Stimulated activated CD8-positive, alpha-beta memory T cell treated with anti-CD3 and anti-CD28 coated beads, Interleukin-4, amount 100 ng/mL, for 4 hours (primary cell): ENCODE measurements at places on chromosomes 16 and 17.

DNA sequence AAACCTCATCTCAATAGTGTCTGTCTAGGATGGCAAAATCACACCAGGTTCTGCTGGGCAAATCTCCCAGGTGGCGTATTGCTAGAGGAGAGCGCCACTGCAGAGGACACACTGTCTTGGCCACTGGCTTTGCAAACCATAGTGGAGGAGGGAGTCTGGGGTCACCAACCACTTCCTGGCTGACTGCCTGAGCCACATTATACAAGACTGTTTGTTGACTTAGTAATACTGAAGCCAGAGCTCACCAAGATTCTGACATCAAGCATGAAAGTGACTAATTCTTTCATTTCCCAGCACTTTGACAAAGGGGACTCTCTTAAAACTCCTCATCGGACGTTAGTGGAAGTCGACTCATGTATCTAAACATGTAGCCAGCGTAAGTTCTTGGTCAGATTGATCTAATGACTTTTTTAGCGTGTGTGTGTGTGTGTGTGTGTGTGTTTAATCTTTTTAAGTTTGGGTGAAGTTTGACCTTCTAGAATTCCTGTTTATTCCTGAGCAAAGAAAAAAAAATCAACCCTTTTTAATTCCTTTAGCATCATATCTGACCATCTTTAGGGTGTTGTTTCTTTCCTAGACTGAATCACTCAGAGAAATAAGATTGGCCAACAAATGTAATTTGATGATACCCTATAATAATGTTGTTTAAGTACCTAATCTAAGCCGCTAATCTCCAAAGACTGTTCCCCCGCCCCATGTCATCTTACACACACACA lies 13.7 kb downstream of the PITPNC1 start:
- no peak for DNase-seq

DNA sequence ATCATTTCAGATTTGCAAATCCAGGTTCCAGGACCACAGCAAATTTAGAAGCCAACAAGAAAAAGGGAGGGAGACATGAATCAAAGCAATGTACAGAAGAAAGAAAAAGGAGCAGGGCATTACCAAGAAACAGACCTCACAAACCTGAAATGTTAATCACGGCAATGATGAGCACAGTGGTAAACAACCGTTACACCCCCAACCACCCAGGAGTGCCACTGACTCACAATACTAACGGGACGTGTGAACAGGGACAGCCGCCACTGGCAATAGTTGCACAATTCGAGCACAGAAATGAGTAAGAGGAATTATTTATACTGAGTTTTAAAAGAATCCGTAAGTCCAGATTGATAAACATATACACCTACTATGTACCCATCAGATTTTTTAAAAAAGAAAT lies 13.8 kb downstream of the USP22 start:
- no peak for DNase-seq

DNA sequence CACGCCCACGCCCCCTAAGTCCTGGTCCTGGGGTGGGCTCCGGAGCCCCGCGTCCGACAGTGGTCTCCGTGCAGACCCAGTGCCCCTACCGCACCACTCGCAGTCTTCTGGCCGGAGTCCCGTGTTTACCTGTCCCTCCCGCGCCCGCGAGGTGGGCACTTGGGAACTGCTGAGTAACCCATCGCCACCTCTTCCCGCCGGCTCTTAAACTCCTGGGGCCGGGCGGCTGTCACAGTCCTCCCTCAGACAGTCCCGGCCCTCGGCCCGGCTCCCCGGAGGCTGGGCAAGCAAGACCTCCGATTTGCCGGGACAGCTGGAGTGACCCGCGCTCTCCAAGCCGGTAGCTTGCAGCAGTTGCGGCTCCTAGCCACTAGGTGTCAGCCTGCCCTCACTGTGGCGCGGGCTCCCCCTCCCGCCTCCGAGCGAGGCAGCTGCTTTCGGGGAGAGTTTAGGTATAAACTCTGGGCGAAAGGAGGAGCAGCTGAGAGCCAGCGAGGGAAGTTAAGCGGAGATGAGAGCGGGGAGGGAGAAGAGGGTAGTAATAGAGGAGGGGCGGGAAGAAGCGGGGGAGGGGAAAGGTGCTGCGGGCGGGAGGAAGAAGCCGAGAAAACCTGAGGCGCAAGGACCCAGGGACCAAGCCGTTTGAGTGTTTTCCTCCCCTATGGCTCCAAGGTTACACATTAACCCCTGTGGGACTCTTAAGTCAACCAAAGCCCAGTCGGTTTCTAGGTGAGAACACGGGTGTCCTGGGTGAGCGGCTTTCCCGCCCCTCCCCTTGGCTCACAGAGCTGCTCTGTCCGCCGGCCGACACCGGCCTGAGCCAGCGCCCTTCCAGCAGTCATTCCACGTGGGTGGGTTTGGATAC lies 826 bp upstream of the TLCD1 start:
- peak; percentile 75 for DNase-seq

DNA sequence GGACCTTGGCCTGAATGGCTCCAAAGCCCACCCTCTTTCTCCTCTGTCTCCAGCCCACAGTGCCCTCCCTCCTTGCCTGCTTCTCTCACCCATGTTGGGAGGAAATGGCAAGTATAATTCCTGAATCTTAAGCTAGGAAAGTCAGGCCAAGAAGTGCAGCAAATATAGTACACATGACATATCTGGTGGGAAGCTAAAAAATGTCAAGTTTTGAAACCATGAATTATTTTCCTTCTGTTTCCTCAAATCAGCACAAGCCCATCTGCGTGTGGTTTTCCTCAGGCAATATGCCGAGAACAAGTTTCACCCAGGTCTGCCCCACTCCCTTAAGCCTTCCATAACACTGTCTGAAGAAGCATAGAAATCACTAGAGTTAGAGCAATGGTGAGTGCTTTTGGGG lies 502.8 kb upstream of the CDH11 start:
- DNase-seq, result no peak

DNA sequence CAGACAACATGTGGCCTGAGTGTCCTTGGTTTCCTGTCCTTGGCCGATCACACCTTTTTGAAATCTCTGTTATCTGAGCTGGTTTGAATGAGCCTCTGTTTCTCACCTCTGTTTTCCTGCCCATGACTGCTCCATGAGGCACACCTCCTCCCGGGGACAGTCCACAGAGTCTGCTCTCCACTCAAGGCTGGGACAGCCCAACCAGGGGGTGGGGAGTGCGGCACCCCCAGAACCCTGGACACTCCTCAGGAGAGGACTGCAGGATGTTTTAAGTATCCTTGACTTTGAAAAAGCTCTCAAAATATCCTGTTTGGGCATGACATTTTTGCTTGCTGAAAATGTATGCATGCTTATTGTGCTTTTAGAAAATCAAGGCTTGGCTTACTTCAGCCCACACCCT lies 333.0 kb upstream of the N4BP1 start:
- no peak for DNase-seq

DNA sequence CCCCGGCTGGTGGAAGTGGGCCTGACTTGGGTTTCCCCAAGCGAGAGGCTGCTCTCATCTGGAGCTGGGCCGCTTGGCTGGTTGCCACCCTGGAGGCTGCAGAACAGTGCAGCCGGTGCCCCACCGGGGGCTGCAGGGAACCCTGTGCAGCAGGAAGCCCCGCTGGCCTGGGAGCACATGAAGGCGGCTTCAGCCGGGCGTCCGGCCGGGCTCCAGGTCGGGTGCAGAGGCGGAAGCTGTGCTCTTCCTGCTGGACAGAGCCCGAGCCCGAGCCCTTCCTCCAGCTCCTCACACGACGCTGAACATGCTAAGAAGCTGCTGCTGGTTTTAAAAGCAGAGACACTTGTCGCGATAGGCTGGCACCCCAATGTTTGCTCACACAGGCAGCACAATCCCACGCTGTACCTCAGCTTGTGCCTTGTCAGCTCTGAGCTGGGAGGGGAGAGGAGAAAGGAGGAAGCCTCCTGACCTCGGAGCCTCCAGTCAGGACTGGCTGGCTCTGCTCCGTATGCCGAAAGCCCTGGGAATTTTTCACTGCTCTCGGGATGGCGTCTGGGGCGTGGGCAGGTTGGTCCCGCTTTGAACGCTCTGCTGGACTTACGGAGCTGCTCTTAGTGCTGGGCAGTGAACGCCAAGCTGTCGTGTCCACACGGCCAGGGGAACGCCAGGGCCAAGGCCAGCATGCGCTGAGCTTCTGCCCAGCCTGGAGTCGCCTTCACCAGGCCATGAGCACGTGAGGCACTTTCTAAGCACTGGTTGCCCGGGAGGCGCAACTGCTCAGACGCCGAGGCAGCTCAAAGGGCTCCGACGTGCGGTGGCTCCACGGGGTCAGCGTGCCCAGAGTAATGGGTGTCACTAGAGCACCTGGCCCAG lies 8.8 kb downstream of the CDK5R1 start:
- no peak for DNase-seq

DNA sequence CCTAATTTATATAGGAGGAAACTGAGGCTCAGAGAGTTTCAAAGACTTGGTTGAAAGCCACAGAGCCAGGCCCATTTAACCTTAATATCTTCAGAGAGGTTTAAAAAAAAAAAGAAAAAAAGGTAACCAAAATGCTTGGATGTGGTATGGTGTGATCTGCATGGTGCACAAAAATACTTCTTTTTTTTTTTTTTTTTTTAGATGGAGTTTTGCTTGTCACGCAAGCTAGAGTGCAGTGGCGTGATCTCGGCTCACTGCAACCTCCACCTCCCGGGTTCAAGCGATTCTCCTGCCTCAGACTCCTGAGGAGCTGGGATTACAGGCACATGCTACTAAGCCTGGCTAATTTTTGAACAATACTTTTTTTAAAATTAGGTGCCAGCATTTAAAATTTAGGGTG lies 101.8 kb downstream of the XYLT1 start:
- no peak for DNase-seq
